ENCODE measurements at places on chromosomes 12 and 14.
A peak's percentile ranks its signal among the peaks of the same experiment; 100 is the strongest.

DNA sequence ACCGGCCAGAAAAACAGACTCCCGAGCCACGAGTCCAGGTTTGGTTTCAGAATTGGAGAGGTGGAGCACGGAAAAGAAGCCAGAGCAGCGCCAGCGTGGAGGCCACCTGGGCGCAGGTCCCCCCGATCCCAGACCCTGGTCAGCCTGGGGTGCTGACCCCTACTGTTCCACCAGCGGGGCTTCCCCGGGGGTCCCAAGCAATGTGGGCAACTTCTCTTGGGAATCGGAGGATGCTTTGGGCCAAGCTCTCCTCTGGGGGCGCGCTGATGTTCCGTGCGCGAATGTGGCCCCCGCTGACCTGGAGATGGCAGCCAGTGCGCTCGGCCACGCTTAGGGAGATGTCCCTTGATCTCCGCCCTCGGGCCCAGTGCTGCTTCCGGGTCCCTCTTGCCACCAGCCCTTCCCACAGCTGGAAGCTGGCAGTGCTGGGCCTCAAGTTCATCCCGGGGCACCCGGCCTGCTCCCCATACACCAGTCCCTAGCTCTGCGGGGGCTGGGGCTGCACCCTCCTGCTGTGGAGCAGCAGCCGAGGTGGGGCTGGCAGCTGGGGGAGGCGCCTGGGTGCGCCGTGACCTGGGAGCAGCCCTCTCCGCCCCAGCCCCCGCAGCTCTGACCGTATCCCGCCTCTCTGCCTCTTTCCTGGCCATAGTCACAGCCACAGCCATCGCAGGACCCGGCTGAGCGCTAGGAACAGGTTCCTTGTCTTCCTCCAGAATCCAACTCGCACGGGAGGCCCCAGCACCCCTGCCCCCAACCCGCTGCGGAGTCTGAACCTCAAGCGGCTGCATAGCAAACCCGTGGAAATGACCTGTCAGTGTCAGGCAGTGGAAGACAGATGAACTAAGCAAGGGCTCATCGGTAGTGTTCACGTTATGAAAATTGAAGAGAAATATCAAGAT lies 91.2 kb downstream of the RCOR1 start:
- no peak for DNase-seq

DNA sequence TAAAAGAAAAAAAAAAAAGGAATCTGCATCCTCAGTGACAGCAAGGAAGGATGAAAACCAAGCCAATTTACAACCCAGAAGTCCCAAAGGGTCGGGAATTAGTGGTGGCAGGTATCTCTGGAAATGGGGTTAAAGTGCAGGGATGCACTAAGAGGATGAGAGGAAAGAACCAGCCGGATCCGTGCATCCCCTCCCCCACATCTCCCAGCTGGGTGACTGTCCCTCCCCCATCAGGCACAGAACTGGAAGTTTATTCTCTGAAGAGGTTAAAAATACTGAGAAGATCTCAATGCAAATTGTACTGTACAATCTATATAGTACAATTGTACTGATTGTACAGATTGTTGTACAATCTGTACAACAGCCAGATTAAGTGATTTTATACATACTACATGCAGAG lies 15.4 kb downstream of the CLMN start:
- no peak for DNase-seq

GRCh38 chr12:130719263-130719859 lies 3.3 kb upstream of the RIMBP2 start:
- no peak for DNase-seq

DNA sequence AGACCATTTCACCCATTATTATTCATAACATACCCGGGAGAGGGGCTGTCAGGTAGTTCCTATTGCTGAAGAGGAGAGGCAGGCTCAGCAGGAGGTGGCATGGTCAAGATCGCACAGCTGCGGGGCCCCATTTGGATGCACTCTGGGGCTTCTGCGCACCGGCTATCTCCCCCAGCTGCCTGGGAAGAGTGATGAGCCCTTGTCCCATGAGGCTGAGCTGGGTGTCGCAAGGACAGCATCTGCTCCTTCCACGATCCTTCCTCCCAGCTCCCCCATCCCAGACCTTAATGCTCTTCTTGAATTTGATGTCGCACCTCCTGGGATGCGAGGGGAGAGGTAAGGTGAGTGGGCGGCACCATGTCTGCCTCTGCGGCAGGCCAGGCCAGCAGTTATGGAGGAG lies 62.6 kb downstream of the SLC24A4 start:
- DNase-seq, result no peak

DNA sequence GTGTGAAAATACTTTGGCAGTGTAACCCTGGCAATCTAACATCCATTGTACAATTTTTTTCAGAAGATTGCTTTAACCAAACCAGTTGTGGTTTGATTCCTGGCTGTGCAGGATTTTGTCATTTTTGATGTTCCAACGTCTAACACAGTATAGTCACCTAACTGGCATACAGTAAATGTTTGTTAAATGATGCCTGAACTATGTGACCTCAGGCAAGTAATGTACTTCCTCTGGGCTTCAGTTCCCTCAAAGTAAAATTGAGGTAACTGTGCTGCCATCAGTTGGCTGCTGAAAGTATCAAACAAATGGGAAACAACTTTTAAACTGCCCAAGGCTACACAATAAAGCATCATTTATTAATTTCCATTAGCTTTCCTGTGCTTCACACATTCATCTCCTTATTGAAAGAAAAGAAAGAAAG lies 4.3 kb downstream of the TM7SF3 start:
- no peak for DNase-seq

DNA sequence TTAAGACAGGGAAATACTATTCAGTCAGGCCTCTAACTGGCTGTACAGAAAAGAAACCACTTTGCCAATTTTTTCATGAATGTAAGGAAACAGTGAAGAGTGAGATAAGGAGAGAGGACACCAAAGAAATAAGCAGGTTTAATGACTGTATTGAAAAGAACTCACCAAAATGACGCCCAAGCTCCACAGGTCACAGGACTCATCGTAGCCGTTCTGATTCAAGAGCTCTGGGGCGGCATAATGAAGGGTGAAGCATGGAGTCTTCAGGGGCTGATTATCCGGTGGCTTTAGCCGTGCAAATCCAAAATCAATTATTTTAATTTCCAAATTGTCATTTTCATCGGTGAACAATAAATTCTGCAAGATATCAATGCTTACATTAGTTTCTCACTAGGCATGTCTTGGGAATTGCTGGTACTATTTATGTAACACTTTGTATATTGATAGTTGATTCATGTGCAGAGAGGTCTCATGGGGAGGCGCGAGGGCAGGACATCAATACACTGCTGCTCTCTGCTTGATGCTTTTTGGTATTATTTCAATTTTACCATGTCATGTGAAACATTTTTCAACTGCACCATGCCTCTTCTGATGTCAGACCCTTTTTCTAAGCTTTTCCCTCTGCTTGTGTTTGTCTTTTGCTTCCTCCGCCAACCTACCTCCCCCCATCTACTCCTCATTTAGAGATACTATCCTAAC lies 74.2 kb upstream of the TTC7B start:
- no peak for DNase-seq

- DNase-seq, result no peak
Observed at GRCh38 chr12:88952562-88952942, 372.3 kb upstream of the KITLG start.

DNA sequence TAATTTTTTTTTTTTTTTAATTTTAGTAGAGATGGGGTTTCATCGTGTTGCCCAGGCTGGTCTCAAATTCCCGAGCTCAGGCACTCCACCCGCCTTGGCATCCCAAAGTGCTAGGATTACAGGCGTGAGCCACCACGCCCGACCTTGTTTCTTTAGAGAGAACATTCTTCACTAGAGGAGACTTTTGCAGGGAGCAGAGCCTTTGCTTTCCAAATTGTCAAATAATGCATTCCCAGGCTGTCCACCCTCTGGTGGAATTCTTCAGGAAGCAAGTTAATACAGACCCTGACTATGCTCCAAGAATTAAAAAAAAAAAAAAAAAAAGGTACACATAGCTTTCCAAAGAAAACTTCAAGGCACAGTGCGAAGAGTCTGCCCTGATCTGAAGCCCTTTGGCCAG lies 6.8 kb downstream of the ALDH1L2 start:
- no peak for DNase-seq

DNA sequence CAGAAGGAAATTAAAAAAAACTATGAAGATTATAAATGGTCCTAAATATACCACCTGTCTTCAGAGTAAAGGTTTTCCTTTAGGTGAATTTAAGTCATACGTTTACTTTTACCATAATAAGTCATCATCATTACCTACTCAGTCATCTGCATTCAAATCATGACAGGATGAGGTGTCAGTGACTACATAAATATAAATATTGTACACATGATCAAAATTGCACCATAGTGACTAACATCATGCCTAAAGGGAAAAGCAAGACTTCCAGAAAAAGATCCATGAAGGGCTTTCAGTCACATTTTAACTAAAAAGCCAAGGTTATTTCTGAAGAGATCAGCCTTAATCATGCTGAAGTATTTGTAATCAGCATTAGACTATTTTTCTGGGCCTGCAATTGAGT lies 759.9 kb upstream of the FLRT2 start:
- DNase-seq, result no peak

- DNase-seq, result peak; percentile 53
Observed at GRCh38 chr14:52267501-52268278, at the start of gene PTGDR. Gene PTGDR (plus strand): TSS chr14:52267698. CDS start chr14:52267815, 117 bp downstream.

- DNase-seq, result no peak
Observed at GRCh38 chr14:76045773-76046172, 60.2 kb downstream of the IFT43 start.

- no peak for DNase-seq
Observed at GRCh38 chr12:26623136-26623535, 209.9 kb downstream of the ITPR2 start.

GRCh38 chr12:16449459-16449858 lies 102.0 kb downstream of the MGST1 start:
- no peak for DNase-seq

GRCh38 chr14:55604488-55604887 lies 24.5 kb downstream of the KTN1 start:
- DNase-seq, result no peak

DNA sequence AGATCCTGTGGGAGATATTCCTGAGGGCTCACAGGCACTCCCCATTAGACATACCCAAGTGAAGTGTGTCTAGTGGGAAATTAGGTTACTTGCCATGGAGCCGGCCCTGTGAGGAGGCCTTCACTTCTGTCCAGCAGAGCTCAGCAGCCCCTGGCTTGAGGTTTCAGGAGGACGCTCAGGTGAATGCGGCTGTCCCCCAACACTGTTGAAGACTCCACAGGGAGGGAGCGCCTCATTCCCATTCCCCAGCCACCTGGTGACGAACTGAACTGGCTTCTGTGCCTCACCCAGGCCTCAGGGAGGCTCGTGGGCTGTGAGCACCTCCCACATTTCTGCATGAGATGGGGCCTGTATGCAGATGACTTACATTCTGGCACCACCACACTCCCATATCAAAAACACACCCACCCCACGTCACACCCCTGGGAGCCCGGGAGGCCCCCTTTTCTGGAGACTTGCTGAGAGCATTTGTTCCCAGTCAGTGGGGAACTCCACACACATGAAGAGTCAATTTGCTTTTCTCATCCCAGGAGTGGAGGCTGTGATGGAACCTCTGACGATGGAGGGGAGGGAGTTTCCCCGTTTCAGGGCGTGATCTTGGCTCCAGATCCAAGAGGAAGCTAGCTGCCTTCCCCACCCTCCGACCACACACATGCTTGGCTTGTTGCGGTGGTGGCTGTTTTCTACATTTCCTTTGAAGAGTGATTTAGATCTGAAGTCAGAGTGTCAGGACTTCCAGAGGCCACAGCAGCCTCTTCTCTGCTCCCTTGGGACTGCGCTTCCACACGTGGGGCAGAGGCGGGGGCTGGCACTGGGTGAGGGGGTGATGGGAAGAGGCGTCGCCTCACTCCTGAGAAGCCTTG lies 120.7 kb downstream of the ADGRD1 start:
- DNase-seq, result no peak

GRCh38 chr14:22303589-22304195 lies 285.3 kb downstream of the DAD1 start:
- no peak for DNase-seq

GRCh38 chr12:132152953-132153352 lies 8.7 kb downstream of the NOC4L start:
- no peak for DNase-seq

DNA sequence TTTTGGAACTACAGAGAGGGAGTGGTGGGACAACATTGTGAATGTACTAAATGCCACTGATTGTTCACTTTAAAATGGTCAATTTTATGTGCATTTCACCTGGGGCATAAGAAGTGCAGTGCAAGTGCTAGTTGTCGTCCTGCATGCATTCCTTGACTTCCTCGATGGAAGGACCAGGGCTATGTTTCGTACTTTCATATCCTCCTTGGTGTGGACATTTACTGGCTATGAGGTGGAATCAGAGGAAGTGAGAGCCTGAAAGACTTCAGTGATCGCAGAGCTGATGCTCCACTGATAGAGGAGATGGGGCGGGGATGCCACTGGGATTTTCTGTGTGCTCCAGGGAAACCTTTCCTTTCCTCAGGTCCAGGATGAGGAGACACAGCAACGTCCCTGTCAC lies 54.1 kb upstream of the DDX11 start:
- DNase-seq, result no peak

- DNase-seq, result no peak
Observed at GRCh38 chr12:25417071-25417470, 136.0 kb downstream of the LMNTD1 start.

GRCh38 chr14:101186544-101186943 lies 283.0 kb upstream of the RTL1 start:
- DNase-seq, result no peak

GRCh38 chr14:24246765-24247212 lies 4.4 kb upstream of the TINF2 start:
- no peak for DNase-seq

GRCh38 chr12:10042167-10042566 lies 11.7 kb downstream of the CLEC9A start:
- DNase-seq, result no peak

GRCh38 chr12:3496957-3497356 lies 6.0 kb downstream of the PRMT8 start:
- DNase-seq, result no peak

GRCh38 chr14:95870772-95871171 lies 5.9 kb upstream of the TUNAR start:
- no peak for DNase-seq

GRCh38 chr14:62117010-62117750 lies 355.0 kb downstream of the SNAPC1 start:
- DNase-seq, result peak; percentile 53

DNA sequence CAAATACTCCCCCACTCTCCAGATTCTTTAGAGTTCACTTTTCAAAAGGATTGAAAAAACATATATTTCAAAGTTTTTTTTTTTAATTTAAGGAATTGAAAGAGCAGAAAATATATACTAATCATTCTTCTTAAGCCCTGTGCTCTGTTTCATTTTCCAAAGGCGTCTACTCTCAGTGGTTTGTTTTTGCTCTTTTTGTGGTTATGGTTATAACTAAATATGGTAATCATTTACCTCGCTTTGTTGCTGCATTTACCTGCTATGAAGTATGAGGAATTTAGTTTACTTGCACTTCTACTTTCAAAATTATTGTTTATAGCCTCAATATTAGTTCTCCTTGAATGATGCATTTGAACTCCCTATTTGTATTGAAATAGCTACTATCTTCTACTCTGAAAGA lies 55.9 kb upstream of the LRRK2 start:
- DNase-seq, result no peak

DNA sequence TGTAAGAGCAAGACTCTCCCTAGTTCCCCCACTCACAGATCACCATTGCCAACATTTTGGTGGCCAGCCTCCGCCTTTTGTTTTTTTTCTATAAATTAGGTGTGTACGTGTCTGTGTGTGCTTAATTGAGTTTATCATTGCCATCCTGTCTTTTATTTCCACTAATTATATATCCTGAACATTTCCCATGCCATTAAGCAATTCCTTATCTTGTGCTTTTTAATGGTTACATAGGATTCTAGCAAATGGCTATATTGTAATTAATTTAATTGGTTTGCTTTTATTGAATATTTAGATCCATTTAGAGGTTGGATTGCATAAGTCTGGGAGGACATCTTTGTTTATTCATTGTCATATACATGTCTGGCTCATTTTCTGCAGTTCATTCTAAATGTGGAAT lies 107.3 kb upstream of the RTL1 start:
- DNase-seq, result no peak
